ENCODE measurements at places on chromosomes 7 and 10.

- DNase-seq, result no peak
Observed at GRCh38 chr10:124344931-124345330, 73.8 kb downstream of the OAT start.

GRCh38 chr10:15391491-15391890 lies 20.4 kb upstream of the FAM171A1 start:
- no peak for DNase-seq

DNA sequence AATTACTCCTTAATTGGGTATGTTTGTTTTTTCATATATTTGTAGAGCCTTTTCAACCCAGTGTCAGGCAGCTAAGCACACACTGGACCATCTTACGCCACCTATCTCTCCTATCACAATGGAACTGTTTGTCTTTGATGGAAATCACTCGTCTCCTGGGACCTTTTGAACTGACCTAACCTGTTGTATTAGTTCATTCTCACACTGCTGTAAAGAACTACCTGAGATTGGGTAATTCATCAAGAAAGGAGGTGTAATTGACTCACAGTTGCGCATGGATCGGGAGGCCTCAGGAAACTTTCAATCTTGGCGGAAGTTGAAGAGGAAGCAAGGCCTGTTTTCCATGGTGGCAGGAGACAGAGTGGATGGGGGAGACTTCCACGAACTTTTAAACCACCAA lies 182.0 kb downstream of the TCERG1L start:
- no peak for DNase-seq

DNA sequence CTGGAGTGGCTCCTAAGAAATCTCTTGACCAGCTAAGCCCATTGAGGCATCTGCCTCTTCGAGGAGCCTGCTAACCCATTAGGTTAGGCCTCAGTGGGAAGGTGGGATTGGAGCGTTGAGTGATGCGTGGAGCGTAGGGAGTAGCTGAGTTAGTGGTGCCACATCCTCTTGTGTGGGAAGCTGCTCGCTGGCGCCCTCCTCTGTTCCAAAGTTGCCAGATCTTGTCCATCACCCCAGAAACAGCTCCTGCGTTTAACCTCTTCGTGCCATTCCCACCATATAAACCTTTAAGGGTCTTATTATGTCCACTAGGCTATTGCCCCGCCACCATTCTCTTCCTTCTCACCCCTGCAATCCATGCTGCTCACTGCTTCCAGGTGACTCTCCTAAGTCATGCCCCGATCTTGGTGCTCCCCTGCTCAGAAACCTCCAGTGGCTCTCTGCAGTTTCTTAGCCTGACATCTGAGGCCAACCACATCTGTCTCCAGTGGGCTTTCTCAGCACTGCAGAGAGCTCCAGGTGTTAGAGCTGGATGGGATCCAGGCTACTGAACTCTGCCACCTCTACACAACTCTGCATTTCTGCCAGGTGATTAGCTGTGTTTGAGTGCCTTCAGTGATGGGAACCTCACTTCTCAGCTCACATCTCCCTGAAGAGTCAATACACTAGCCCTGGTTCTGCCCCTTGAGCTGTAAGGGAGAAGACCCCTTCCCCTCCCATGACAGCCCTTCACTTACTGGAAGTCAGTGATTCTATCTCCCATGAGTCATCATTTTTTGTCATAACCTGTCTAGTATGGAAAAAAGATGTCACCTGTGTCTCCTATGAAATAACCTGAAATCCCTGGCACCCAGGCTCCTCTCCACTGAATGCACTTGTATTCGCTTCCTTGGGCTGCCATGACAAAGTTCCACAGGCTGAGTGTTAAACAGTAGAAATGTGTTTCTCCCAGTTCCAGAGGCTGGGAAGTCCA lies 65.0 kb upstream of the FGFR2 start:
- DNase-seq, result no peak

DNA sequence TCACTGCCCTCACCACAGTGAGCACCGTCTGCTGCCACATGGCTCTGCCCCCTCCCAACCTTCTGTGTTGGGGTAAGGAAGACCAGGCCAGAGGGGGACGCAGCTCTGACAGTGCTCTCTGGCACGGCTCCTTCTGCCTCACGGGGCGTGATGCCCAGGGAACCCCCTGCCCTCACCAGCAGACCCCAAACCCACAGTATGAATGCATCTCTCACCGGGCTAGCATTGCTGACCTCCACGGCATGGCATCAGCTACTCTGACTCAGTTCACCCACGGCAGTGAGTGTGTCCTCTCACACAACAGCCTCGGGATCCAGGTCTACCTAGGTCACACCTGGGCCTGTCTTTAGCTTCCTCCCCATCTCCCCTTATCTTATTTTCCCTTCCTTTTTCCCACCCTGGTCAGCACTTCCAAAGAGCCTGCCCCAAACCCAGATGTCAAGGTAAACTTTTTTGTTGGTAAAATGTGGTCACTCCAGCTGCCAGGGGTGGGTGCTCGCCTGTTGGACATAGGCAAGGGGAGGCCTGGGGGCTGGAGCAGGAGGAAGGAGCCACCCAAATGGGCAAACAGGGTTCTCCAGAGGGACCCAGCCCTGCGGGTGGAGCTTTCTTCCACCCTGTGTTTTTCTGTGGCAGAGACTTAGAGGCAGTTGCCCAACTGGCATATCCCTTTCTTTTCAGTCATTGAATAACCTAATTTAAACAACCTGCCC lies 4.4 kb downstream of the CALML3 start:
- DNase-seq, result no peak

DNA sequence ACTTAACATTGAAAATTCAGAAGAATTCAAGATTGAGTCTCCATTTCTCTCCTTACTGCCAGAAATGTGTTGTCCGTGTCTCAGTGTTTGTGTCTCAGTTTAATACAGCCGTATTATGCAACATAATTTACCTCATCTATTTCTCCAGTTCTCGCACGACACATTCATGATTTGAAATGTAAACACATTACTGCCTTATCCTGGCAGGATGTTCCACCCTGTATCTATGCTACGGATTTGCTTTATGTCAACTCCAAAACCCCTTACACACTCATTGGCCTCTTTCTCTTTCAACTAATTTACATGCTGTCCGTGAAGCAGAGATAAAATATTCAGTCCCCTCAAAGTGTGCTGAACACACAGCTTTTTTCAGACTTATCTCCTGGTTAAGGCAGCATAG lies 653.7 kb upstream of the SEMA3D start:
- no peak for DNase-seq

DNA sequence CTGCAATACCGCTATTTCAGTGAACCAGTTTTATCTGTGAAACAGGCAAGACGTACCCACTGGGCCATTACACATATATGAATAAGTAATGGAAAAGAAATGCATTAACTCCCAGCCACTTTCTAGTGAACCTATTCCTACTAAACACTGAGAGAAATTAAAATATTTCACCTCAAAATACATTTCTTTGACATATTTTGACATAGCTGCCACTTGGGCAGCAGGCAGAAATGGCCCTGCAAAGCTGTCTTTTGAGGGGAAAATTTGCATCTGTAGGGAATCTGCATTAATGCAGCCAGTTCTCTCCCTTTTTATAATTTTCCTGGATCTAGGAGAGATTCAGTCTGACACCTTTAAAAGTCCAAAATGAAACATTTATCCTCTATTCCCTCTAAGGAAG lies 714.8 kb upstream of the POM121L12 start:
- no peak for DNase-seq

GRCh38 chr7:138519061-138519798 lies 59.2 kb downstream of the TRIM24 start:
- no peak for DNase-seq

- DNase-seq, result no peak
Observed at GRCh38 chr10:8844141-8844540, 789.7 kb downstream of the GATA3 start.

DNA sequence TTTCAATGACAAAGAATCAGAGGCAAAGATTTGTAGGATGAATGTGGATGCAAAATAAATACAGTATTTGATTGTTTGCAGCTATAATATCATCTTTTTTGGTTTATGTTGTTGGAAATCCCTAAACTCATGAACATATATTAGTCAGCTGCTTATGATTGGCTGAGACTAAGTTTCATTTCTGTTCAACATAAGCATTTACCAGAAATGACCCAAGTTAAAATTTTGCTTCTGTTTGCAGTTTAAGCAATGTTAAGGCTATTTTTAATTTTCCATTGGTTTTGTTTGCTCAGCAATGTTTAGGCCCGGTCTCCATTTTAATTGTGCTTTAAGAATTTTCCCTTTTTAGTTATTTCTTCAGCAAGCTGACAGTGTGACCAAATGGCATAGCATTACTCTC lies 22.0 kb downstream of the GIMAP6 start:
- DNase-seq, result no peak

- DNase-seq, result no peak
Observed at GRCh38 chr7:27619492-27619891, 43.2 kb downstream of the HIBADH start.

DNA sequence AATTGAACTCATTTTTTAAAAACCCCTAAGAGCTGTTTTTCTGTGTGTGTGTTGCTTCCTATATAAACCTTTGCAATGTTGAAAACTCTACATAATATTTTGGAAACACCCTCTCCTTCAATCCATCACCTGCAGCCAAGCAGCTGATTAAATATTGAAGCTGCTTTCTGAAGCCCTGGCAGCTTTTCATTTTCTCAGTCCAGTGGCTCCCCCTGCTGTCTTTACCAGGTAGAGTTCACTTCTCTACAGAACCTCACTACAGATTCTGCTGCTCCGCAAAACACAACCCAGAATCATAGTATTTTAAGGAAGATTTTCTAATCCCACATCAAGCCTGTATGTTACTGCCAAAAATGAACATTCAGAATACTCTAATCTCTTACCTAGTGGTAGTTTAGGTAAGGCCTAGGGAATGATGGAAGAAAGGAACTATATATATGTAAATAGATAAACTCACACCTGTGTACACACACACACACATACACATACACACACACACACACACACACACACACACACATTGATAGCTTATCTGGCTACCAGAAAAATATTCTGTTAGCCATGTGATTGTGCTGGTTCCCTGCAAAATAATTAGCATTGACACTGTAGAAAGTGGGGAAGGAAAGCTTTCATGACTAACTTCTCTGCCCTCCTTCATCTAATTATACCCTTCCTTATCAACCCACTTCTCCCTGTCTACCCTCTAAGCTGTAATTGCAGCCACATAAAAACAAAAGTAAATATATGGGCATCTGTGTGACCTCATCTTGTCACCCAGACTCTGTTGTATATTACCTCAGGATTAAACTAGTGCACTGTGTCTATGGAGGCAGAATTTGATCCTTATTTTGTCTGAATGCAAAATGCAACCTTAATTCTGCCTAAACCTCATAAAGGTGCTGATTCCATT lies 229.5 kb upstream of the FZD1 start:
- no peak for DNase-seq

DNA sequence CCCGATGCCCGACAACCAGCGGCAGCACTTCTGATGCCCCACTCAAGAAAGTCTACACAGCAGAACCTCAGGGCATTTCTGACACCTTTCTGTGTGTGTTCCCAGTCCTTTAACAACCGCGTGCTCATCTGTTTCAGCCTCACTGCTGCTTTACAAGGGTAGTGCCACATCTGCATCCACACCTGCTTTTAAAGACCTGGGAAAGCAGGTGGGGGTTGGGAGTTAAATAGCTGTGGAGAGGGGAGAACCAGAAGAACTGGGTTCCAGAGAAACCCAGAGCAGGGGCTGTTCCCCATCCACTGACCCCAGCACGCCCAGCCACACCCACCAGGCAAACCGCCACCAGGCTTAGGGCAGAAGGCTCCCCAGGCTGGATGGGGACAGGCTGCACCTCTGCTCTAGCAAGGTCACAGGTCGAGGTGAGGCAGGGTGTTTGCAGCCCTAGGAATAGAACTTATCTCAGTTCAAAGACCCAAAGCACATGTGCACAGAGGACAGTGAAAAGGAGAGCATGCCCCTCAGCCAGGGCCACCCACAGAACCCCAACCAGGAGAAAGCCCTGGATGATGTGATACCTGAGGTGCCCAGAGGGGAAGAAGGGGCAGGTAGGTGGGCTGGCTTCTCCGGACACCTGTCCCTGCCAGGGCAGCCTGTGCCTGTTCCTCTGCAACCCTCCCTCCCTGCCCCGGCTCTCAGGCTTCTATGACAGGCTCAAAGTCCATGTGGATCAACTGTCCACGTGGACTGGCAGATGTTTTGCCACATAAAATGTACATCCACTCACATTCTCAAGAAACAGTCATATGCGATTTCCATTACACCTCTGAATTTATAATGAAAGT lies 51.3 kb downstream of the COBL start:
- DNase-seq, result no peak

DNA sequence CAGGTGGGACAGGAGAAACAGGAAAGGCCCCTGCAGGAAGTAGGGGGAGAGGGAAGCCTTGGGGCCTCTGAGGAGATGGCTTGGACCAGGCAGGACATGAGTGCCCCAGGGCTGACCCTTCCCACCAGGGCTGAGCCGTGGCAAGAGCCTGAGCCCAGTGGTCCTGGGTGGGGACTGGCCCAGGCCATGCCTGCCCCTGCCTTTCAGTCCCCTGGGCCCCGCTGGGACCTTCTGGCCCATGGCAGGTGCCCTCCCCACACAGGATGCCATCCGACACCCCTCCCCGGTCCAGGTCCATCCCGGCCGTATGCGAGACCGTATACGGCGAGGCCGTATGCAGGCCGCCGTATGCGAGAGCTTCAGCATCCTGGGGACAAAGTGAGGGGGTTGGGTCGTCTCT lies 2.0 kb downstream of the GRIFIN start:
- no peak for DNase-seq

DNA sequence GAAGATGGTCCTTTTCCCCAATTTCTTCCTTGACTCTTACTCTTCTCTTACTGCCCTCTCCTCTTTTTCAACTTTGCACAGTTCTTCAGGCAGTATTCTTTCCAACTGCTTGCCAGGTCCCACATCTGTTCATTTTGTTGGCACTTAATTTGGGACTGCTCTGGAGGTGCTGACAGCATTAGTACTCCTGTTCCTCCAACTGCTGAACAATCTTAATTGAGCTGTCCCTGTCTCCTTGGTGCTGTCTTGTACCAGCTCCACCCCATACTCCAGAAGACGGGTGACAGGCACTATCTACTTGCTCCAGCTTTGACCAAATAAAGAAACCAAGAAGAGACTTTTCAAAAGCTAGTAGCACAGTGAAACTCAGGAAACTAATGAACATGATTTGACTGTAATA lies 160.0 kb downstream of the PDE1C start:
- DNase-seq, result no peak

GRCh38 chr7:55177068-55177530 lies 158.3 kb downstream of the EGFR start:
- no peak for DNase-seq

- no peak for DNase-seq
Observed at GRCh38 chr10:107144490-107144889, 20.0 kb downstream of the SORCS1 start.

DNA sequence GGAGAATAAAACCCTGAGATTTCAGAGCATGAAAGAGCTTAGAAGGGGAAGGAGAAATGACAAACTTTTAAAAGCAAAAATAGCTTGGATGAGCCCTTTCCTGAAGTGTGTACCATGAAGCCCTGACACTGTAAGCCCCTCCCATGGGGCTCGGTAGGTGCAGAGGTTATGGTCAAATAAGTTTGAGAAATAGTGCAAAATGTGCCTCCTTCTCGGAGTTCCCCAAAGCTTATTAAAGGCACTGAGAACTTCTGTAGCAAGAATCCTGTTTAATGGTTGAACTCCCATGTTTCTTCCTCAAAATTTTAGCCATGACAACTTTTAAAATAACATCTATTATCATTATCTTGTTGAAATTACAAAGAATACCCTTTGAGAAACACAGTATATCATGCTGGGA lies 10.5 kb upstream of the HYCC1 start:
- DNase-seq, result no peak

Data from CD4-positive, alpha-beta T cell treated with Interleukin-6 at 100 ng/mL for 8 hours (primary cell).